Left ventricle myocardium inferior (tissue), 1 donor: ENCODE measurements at places on chromosomes 16 and 17. TPM values are rescaled to one million over a fixed set of nuclear protein-coding genes. Genes with fewer than 3 reads are reported as not detected.

NXPH3 gene
- 4.0 TPM for total RNA-seq

PDF gene
- 6.0 TPM for total RNA-seq

DNA sequence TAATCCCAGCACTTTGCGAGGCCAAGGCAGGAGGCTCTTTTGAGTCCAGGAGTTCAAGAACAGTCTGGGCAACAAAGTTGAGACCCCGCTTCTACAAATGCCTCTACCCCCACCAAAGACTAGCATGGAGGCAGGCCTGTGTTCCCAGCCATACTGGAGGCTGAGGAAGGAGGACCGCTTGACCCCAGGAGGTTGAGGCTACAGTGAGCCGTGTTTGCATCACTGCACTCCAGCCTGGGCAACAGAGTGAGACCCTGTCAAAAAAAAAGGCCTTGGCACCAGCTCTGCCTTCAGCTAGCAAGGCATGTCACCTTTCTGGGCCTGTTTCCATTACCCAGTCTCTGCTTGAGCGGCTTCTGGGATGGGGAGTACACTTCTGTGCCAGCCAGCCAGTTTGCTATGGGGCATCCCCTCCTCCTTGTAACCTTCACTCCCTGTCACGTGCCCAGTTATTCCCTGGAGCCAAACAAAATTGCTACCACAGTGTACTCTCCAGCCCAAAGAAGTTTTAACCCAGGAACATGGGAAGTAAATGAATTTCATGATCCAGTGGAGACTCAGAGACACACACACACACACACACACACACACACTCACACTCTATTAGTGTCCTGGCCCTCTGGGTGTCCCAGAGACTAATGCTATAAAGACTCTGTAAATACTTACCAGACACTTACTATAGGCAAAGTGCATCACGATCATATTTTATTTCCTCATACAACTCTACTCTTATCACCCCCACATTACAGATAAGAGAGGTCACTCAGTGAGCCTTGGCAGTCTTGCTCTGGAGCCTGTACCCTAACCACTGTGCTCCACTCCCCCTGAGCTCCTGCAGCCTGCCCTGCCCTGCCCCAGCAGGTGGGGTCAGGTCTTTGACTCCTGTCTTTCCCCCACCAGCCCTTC is 2.5 kb downstream of the CISD3 start:
- no peak for DNase-seq

NPIPA7 gene
- 3.2 TPM for total RNA-seq

CDRT15 gene
- not detected for total RNA-seq

TACO1 gene
- total RNA-seq, result 44.7 TPM

GRCh38 chr17:81924557-81925532 is 2.7 kb downstream of the MAFG start:
- DNase-seq, result no peak

DNA sequence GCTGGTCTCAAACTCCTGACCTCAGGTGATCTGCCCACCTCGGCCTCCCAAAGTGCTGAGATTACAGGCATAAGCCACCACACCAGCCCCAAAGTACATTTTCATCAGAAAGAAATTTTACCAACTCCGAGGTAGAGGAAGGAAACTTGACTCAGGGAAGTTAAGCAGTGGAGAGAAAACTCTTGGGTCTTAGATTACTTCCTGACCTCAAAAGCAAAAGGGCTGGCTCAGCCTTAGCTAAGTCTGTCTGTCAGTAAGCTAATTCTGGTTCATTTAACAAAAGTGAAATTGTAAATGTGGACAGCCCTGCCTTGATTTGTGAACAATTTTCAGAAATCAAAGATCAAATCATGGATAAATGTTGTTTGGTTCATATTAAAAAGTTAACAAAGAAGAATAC is 30.6 kb downstream of the MAP2K6 start:
- DNase-seq, result no peak

TK1 gene
- 1.8 TPM for total RNA-seq

DNA sequence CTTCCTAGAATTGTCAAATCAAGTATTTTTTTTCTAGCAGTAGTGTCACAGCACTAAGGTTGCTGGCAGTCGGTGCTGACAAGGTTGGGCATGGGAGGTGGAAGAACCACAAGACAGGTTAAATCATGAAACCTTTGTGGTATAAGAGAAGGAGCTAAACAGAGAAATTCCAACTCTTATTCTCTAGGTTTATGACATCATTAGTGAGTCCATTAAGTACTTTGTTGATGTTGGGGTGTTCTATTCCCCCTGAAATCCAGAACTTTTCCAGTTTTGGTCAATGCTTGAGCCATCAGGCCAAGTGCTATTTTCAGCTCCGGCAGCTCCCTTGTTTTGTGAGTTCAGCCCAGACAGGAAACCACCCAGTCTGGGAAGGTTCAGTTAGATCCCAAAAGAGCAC is 206.0 kb upstream of the SOX9 start:
- DNase-seq, result no peak

ESRP2 gene
- total RNA-seq, result 0.14 TPM

DNA sequence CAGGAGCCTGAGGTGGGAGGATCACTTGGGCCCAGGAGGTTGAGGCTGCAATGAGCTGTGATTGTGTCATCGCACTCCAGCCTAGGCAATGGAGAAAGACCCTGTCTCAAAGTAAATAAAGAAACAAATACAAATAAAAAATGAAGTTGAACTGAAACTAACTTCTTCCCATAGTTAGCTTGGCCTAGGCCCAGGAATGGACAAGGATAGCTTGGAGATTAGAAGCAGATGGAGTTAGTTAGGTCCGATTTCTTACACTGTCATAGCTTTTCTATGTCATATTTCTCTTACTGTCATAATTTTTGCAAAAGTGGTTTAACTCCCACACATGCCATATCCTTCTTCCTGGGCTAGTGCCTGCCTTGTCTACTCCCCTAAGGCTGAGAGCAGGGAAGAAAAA is 154.7 kb upstream of the CACNG3 start:
- DNase-seq, result no peak

KRT17 gene
- not detected for total RNA-seq

LRRC75A gene
- 0.96 TPM for total RNA-seq

GRCh38 chr16:30027588-30028437 is 3.3 kb downstream of the TLCD3B start:
- no peak for DNase-seq

DNA sequence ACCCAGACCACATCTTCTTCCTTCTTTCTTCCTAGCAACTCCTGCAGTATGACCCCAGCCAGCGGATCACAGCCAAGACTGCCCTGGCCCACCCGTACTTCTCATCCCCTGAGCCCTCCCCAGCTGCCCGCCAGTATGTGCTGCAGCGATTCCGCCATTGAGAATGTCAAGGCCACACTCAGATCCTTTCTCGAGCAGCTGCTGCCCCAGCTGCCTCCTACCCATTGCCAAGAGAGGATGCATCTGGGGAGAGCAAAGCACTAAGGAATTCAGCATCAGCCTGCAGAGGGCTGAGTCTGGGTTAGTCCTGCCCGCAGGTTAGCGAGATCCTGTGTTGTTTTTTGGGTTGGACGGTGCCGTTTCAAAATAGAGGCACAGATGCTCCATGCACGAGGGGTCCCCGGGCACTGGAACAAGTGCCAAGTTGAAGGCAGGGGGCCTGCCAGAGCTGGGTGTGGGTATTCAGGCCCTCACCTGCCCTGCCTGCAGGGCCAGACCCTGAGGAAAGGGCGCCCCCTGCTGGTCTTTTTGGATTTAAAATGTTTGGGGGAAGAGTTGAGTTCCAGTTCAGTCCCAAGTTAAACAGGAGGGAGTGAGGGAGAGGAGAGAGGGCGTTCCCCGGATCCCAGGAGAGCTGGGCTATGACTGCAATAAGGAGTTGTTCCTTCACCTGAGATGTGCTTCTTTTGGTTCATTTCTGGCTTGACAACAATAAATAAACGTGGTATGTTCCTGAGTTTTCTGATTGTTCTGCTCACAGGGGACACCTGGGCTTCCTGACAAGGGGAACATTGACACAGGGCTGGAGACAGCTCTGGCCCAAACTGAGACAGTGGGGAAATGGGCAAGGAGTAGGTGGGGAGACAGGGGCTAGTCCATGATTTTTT is 4.9 kb downstream of the CDK3 start:
- DNase-seq, result peak; percentile 50

GRCh38 chr17:57842280-57842679 is 7.6 kb downstream of the MRPS23 start:
- no peak for DNase-seq

DNA sequence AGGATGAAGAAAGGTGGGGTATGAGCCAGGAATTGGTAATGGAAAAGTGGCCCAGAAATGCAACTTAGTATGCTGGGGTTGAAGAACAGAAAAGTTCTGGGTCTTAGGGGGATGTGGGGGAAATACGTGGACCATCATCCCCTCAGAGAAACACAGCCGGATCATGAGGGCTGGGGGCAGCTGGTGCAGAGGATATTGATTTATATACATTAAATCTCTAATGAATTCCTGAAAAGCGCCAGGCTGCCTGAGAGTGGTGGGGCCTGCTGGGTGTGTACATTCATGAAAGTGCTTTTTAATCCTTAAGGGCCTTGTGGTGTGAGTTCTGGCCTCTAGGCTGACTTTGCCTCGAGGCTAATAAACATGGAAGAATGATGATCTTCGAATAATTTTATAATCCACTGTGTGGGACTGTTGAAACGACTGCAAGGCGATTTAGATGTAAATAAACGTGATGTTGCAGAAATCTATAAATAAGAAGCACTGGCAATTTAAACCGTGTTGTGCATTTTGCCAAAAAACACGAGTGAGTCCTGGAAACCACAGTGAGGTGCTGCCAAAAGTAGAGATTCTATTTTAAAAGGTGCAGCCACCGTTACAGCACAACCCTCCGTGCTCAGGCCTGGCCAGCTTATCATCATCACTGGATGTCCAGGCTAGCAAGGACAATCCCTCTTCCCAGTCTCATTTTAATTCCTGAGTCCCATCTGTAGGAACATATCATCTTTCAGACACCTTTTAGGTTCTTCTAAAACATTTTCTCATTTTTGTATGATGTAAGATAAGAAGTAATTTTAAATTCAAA is 32.1 kb downstream of the PRKAR1A start:
- no peak for DNase-seq

- peak; percentile 46 for DNase-seq
Measured at GRCh38 chr16:85231959-85232358, 119.7 kb upstream of the CIBAR2 start.

TAT gene
- total RNA-seq, result not detected

- DNase-seq, result no peak
Measured at GRCh38 chr17:8707332-8708024, 37.2 kb downstream of the CCDC42 start.

GRCh38 chr17:43545383-43545632 is 832 bp downstream of the ETV4 start:
- DNase-seq, result peak; percentile 29

DNA sequence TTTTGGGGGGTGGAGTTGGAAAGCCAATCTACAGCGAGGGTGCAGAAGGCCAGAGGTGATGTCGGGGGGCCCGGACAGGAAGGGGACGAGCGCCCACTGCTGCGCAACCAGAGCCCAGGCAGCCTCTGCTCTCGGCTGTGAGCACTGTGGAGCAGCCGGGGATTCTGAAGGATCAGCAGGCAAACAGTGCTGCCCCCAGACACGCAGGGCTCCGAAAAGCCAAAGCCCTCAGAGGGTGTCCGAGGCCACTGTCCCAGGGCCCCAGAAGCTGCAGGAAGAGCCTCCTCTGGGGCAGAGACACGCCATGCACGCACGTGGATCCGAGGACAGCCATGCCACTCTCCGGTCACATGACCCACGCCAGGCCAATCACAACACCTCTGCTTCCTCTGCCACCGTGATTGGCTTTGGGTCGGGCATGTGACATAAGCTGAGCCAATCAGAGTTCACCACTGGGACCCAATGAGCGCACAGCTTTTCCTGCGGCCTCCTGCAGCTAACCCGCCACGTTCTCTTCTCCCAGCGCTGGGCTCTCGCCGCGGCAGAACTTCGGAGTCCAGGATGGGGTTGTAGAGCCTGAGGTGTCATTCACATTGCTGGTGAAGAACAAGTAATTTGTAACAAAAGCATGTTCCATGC is 40.7 kb downstream of the ACTG1 start:
- DNase-seq, result no peak

MC1R gene
- 1.2 TPM for total RNA-seq

DNA sequence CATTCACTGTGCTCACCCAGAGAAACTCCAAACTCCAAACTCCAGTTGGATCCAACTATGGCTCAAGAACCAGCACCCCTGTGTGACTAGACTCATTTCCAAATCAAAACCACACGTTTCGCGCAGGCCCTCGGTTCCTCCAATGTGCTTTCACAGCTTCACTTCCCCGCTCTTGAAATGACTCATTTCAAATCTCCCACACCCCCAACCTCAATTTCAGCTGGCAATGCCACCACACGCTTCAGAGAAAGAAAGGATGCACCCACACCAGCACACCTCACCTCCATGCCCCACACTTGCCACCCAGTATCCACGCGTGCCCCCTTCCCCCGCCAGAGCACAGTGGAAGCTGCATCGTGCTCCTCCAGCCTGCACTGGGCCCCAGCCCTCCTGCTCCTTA is 9.0 kb downstream of the TMEM92 start:
- no peak for DNase-seq

RPH3AL gene
- 4.0 TPM for total RNA-seq

LHX1 gene
- not detected for total RNA-seq

DNA sequence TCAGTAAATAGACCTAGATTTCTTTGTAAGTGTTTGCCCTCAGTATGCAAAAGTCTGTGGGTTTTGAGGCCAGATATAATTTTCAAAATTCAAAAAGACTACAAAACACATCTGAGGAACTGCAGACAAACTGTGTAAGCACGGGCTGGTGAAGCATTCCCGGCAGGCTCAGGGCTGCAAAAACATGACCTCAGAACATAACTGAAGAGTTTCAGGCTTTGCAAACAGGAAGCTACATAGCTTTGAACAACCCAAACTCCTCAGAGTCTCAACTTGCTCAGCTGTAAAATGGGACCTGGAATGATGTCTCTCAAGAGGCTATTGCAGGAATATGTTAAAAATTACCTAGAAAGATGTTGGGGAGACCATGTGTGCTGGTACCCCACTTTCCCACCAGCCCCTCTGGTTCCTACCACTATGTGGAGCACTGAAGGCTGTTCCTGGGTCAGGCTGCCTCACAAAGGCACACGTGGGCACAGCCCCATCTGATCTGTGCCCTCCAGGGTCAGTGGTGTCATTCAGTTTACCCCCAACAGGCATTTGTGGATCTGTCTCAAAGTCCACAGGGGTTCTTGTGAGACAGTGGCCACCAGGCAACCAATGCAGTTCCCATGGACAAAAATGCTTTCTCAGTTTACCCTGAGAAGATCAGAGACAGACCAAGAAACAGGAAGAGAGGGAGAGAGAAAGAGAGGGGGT is 72.9 kb downstream of the CREBBP start:
- no peak for DNase-seq

SEPTIN1 gene
- total RNA-seq, result 1.3 TPM
